ENCODE measurements at places on chromosomes 1 and 21.

- no peak for DNase-seq
These were observed 121.7 kb upstream of the PRDX6 start for GRCh38 chr1:173355281-173356031.

GRCh38 chr1:24639881-24640280, 3.2 kb upstream of the SRRM1 start:
- no peak for DNase-seq

DNA sequence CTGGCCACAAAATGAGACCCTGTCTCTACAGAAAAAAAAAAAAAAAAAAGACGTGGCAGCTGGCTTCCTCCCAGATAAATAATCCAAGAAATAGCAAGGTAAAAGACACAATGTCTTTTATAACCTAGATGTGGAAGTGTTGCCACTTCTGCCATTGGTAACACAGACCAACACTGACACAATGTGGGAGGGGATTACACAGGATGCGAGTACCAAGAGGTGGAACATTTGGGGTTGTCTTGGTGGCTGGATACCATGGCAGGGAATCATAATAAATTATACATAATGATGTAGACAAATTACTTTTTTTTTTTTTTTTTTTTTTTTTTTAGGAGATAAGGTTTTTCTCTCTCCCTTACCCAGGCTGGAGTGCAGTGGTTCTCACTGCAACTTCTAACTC, 6.0 kb upstream of the NEXN start:
- DNase-seq: no peak

- no peak for DNase-seq
These were observed 10.5 kb downstream of the SCAF4 start for GRCh38 chr21:31721381-31721780.

GRCh38 chr1:230427094-230427876, 1.2 kb upstream of the PGBD5 start:
- no peak for DNase-seq

GRCh38 chr1:193176113-193176512, 10.3 kb downstream of the B3GALT2 start:
- no peak for DNase-seq

DNA sequence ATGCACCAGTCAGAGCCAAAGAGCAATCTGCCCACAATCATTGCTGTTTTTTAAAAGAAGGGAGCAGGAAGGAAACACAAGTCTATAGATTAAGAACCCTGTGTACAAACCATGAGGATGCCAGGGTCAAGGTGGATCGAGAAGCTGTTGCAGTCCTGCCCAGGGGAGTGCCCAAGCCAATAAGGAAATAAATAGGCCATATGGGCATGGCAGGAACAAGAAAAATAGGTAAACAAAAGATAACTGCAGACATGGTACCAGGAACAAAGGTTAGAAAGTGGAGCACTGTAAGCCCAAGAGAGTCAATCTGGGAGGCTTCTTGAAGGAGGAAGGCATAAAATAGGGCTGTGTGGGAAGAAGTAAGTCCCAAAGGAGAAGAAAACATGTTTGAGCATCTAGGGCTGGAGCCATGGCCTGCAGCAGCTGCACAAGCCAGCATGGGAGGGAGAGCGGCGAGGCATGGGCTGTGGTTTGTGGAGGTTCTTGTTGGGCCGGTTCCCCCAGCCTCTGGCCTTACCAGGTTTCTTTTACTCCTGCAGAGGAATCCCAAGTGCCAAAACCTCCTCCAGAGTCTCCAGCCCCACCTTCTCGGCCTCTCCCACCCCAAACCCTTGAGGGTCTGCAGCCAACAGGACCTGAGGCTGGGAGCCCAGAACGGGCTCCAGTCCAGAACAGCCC, 13.6 kb downstream of the INAVA start:
- no peak for DNase-seq

- DNase-seq: no peak
These were observed 26.5 kb downstream of the SPATA45 start for GRCh38 chr1:212820969-212821368.

DNA sequence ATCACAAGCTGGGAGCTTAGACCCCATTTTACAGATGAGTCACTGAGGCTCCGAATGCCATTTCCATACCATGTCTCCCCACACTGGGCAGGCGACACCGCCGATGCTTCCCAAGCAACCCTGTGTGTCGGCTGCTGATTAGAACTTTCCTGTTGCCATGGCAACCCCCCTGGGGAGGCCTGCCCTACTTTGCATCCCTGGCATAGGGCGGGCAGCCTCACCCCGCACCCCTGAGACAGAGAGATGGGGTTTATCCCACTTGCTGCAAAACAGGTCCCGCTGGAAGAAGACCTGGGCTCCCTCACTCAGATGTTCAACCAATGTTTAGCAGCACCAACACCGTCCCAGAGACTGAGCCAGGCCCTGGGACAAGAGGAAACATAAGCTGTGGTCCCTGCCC, 81.5 kb downstream of the CAMK2N1 start:
- DNase-seq: no peak

GRCh38 chr1:153768316-153769181, 6.7 kb upstream of the SLC27A3 start:
- no peak for DNase-seq

GRCh38 chr1:155882235-155882634, 22.9 kb downstream of the SYT11 start:
- no peak for DNase-seq

- no peak for DNase-seq
These were observed 543 bp downstream of the KRTAP12-4 start for GRCh38 chr21:44653656-44654575.

DNA sequence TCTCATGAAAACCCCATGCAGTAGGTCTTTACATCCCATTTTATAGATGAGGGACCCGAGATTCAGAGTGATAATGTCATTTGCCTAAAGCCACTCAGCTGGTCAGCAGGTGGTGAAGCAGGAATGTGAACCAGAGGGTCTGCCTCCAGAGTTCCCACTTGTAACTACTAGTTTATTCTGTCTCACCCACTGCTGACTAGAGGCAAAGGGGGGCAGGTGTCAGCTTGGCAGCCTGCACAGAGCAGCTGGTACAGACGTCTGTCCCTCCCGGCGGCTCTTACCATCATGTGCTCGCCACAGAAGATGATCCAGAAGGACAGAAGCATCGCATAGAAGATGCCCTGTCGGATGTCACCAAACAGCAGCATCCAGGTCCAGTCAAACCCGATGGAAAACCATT, 82.4 kb downstream of the WLS start:
- no peak for DNase-seq

- no peak for DNase-seq
These were observed 111.8 kb downstream of the GDAP2 start for GRCh38 chr1:117817629-117818028.

DNA sequence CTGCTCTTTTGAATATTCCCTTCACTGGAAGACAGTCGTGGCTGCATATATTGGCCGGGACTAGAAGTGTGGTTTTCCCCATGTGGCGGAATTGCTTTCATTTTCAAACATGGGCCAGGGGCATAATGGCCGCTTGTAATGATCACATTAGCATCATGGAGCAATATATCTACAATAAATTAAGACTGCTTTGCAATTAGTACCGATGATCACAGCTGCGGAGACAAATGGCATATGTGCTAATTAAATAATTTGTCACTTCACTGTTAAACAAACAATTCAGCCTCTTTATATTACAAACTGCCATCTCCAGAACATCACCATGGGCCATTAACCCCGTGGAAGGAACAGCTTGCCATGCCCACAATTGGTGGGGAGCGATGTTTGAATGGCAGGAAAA, 68.2 kb upstream of the OLIG2 start:
- DNase-seq: no peak

GRCh38 chr1:40185951-40186864, 25.0 kb downstream of the RLF start:
- DNase-seq: no peak

- DNase-seq: no peak
These were observed 101.3 kb downstream of the SLC45A1 start for GRCh38 chr1:8419172-8419571.

DNA sequence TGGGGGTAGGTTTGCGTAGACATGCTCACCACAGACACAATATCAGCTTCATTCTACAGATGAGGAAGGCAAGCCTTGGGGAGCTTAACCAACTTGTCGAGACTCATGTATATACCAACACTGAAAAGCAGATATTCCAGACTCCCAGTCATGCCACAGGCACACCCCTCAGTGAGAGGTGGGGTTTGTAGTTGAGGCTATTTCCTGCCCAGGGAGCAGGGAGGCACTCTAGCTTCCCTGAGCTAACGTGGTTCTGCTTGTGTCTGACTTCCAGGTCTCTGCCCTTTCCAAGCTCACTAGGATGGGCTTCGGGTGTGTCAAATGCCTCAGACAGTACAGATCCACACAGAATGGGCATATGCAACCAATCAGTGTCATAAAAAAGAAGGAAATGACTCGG, 122.3 kb upstream of the RUNX1 start:
- no peak for DNase-seq

DNA sequence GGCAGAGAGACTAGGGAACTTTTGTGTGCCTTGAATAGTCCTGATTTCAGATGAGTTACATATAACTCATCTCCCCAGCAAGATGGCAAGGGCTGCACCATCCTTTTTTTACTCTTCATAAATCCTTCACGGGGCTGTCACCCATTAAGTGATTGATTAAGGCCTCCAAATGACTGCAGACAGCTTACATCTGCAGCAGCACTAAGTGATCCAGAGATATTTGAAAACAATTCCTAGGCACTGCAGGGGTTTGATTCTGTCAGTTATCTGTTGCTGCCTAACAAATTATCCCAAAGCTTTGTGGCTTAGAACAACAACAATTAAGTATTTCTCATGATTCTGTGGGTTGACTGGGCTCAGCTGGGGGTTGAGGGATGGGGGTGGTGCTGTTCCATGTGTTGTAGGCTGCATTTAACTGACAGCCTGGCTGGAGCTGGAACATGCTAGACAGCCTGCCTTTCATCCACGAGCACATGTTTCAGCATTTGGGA, 19.3 kb downstream of the TEX38 start:
- DNase-seq: no peak

GRCh38 chr1:117250061-117250606, 39.4 kb upstream of the VTCN1 start:
- no peak for DNase-seq

DNA sequence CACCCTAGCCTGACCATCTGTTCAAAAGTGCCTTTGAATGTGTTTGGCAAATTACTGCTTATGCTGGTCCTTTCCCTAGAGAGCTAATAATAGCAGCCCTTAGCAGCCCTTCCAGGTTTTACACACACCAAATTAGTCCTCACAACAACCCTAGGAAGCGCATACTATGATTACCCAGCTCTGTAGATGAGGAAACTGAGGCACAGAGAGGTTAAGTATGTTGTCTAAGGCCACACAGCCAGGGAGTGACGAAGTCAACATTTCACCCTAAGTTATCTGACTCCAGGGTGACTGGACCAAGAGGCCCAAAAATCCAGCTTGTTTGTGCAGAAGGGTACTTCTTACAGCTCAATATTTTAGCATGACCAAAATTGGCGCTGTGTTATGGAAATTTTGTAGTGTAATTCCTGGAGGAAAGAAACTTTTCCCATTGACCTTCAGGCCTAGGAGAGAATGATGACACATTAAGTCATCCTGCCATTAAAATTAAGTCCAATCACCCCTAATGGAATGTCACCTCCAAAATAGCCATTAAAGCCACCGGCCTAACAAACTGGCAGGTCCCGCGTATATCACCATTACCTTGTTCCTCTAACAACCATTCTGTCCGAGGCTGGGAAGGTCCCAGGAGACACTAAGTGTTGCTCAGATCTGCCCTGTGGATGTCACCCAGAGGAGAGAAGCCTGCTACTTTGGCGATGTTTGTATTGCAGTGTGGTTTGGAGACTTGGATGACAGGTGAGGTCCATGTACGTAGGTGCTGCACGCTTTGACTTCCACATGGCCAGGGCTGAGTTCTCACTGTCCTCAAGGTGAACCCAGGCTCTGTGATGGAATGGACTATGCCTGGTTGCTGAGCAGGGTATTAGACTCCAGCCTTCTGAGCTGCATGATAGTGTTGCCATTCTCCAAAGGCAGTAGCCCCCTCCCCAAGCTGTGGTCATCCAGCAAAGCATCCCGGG, 258.3 kb downstream of the TOMM20 start:
- no peak for DNase-seq

GRCh38 chr1:88998716-88999115, 6.3 kb upstream of the KYAT3 start:
- no peak for DNase-seq

- no peak for DNase-seq
These were observed 431 bp downstream of the ARPC5 start for GRCh38 chr1:183635099-183635605.

GRCh38 chr1:56478734-56479133, 100.6 kb downstream of the PLPP3 start:
- DNase-seq: no peak

DNA sequence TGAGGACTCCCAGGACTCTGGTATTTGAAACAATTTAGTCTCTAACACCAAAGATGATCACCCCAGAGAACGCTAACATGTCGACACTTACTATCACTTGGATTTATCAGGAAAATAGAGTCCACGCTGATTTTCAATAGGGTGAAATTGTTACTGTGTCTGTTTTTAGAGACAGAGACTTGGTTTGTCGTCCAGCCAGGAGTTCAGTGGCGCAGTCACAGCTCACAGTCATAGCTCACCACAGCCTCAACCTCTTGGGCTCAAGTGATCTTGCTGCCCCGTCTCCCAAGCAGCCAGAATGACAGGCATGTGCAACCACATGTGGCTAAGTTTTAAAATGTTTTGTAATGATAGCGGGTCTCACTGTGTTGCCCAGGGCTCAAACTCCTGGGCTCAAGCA, 5.3 kb downstream of the SSU72 start:
- DNase-seq: no peak
